ENCODE measurements at places on chromosomes 1 and 21.

GRCh38 chr1:209777587-209777986 is 6.8 kb downstream of the C1orf74 start:
- no peak for DNase-seq

GRCh38 chr21:25887166-25887565 is 152.4 kb downstream of the GABPA start:
- DNase-seq: no peak

GRCh38 chr1:33402206-33402605 is 28.7 kb downstream of the PHC2 start:
- no peak for DNase-seq

DNA sequence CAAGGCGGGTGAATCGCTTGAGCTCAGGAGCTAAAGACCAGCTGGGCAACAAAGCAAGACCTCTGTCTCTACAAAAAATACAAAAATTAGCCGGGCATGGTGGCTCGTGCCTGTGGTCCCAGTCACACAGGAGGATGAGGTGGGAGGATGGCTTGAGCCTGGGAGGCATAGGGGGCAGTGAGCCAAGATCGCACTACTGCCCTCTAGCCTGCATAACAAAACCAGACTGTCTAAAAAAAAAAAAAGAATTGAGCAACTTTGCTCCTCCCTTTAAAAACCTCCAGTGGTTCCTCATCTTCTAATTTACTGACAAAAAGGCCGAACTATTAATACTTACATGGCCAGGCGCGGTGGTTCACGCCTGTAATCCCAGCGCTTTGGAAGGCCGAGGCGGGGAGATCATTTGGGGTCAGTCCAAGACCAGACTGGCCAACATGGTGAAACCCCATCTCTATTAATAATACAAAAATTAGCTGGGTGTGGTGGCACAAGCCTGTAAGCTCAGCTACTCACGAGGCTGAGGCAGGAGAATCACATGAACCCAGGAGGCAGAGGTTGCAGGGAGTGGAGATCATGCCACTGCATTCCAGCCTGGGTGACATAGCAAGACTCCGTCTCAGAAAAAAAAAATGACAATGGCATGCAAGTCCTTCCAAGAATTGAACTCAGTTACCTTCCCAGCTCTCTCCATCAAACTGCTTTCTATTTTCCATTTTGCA is 4.4 kb downstream of the ACBD3 start:
- DNase-seq: no peak

DNA sequence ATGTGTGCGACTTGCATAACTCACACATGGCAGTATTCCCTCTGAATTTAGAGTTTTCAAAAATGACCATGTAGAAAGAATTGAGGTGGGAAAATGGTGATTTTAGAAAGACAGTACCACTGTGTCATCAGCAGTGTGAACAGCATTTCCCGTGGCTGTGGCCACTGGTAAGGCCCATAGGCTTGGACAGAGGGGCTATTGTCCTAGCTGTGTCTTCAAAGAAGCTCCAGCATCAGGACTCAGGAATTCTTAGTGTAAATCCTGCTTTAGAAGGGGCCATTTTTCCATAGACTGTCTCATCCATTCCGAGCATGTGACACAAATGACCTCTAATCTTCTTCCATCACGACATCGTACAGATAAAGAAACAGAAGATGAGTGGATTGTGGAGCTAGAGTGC is 119.3 kb upstream of the BACE2 start:
- DNase-seq: no peak

DNA sequence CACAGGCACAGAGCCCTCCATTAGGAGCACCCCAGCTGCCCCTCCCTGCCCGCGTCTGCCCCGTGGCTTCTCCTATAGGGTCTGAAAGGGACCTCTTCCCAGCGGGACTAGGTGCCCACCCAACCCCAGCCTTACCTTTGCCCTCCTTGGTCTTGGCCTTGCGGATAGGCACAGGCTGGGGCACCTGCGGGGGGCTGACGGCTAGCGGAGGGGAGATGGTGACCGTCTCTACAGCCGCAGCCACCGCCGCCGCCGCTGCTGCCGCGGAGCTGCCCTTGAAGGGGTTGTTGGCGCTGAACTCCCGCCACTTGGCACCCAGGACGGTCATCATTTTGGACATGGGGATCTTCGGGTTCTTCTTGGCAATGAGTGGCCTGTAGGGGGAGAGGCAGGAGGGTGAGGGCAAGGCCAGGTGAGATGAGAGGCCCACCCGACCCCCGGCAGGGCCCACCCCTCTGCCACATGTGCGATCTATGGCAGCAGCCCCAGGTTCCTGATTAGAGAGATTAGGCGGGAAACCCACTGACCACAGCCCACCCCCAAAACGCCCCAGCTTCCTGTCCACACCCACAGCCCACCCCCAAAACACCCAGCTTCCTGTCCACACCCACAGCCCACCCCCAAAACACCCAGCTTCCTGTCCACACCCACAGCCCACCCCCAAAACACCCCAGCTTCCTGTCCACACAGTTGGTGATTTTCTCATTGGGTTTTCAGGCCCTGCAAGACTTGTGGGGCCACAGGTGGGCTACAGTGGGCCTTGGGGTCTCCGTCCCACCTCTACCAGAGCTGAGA is 25.4 kb downstream of the CHD5 start:
- no peak for DNase-seq

GRCh38 chr21:14569026-14569621 is 23.0 kb upstream of the SAMSN1 start:
- no peak for DNase-seq

DNA sequence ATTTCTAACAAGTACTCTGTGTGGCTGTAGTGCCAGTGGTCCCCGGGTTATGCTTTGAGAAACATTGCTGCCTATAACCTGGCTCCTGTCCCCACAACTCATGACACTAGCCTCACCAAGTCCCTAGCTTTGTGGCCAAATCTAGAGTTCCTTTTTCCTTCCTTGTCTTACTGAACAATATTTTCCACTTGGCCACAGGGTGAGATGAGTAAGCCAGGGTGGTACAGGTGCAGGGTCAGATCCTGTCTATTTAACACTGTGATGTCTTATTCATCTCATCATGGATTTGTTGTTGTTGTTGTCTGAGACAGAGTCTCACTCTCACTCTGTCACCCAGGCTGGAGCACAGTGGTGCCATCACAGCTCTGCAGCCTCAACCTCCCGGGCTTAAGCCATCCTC is 18.6 kb downstream of the ARMH1 start:
- DNase-seq: no peak

DNA sequence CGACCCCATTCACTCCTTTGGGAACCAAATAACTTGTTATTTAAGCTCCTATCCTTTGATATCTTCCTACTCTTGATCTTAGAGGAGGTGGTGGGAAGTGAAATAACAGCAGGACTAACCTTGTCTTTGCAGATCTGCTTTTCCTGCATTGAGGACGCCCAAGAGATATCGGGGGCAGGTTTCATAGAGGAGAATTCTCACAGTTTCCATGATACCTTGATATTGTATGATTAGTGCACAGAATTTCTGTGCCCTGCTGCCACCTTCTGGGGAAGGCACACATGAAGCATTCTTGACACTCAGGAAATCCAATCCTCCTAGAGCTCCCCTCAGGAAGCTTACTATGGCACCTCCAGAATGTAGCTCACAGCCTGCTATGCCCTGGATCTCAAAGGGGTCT is 1.6 kb downstream of the CD1B start:
- DNase-seq: no peak

DNA sequence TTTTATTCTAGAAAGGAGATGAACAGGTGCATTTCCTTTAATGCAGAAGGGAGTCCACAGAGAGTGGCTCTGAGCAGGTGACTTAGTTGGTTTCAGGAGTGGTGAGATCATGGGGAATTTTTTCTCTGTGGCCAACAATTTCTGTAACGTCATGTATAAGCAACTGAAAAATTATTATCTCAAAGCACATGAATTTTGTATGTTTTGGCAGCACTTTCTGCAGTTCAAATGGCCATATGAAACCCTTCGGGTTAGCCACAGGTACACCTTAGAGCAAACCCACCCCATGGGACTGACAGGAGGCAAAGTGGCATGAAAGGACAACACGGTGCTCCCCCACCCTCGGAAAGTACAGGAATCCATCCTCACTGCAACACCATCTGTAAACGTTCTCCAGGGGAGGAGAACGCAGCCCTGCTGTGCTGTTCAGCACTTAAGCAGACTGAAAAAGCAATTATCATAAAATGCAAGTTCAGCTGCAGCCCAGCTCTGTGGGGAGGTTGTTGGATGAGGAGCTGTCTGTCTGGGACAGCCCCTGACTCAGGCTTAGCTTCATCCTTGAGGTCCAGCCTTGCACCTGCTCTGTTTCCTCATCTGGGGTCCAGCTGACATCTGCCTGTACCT is 55.8 kb upstream of the CLDN14 start:
- no peak for DNase-seq

GRCh38 chr1:235670157-235670776 is 20.7 kb upstream of the GNG4 start:
- DNase-seq: no peak

- DNase-seq: no peak
Observed at GRCh38 chr1:164726235-164726634, 167.3 kb downstream of the PBX1 start.

DNA sequence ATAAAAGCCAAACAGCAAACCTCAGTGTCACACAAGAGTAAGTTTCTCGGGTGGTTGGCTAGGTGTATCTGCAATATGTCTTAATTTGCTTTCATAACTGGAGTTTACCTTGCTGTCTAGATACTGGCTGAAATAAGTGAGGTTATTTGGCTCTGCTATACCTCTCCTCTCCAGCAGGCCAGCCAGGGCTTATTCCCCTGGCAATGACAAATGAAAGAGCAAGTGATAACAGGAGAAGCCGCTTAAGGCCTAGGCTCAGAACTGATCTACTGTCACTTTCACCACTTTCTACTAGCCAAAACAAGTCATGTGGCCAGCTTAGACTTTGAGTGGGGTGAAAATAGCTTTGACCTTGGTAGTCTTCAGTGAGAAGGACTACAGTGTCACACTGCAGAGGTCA is 4.8 kb upstream of the RPE65 start:
- no peak for DNase-seq

DNA sequence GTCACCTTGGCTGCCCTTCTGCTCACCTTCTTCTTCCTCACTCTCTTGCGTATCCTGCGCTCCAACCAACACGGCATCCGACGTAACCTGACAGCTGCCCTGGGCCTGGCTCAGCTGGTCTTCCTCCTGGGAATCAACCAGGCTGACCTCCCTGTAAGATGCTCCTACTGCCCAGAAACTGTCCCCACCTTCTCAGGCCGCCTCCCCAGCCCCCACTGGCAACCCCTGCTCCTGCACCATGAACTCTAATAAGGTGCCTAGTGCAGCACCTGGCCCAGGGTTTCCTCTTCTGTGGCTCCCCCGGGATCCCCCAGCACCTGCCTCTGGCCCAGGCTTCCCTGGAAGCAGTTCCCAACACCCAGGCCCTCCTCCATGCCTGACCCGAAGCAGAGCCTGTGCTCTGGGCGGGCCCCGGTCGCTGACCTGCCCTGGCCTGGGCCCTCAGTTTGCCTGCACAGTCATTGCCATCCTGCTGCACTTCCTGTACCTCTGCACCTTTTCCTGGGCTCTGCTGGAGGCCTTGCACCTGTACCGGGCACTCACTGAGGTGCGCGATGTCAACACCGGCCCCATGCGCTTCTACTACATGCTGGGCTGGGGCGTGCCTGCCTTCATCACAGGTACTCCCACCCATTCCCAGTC is 12.8 kb downstream of the PSRC1 start:
- DNase-seq: no peak

DNA sequence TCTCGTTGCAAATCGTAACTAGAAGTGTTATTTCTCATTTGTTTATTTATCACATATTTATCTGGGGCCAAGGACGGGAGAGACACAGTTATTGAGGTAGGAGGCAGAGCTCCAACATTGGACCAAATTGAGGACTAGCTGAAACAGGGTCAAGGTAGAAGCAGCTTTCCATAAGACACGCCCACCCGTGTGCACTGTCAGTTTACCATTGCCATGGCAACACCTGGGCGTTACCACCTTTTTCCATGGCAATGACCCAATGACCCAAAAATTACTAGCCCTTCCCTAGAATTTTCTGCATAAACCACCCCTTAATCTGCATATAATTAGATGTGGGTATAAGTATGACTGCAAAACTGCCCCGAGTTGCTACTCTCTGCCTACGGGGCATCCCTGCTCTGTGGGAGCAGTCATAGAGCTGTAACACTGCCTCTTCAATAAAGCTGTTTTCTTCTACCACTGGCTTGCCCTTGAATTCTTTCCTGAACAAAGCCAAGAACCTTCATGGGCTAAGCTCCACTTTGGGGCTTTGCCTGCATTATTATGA is 72.7 kb downstream of the FBXO2 start:
- DNase-seq: no peak

GRCh38 chr1:33360367-33360766 is 39.5 kb upstream of the A3GALT2 start:
- no peak for DNase-seq

DNA sequence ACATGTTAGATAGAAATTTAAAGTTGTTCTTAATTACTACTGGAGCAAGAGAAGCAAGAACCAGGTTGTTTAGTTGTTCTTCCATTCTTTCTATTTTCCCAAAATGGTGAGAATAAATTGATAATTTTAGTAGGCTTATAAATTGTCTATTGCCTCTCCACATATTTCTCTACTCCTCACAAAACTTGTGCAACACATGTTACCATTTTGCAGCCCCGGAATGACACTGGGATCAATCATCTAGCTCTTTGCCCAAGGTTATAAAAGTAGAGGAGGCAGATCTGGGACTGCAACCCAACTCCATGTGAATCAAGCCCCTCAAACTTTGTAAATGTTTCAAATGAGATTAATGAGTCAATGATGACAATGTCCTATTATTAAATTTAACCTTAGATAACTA is 34.9 kb downstream of the PRMT6 start:
- DNase-seq: no peak

GRCh38 chr1:32500387-32501209 is 35.7 kb downstream of the ZBTB8B start:
- no peak for DNase-seq

GRCh38 chr1:206904423-206905142 is 7.3 kb downstream of the IL24 start:
- no peak for DNase-seq

DNA sequence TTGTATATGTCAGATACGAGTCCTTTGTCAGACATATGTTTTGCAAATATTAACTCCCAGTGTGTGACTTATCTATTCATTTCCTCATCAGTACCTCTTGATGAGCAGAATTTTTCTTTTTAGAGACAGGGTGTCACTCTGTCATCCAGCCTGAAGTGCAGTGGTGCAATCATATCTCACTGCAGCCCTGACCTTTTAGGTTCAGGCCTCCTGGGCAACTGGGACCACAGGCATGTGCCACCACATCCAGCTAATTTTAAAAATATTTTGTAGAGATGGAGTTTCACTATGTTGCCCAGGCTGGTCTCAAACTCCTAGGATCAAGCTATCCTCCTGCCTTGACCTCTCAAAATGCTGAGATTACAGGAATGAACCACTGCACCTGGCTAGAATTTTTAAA is 93.0 kb downstream of the HLCS start:
- DNase-seq: no peak

- DNase-seq: no peak
Observed at GRCh38 chr1:90675161-90675847, 41.8 kb downstream of the BARHL2 start.

GRCh38 chr1:197336571-197336970 is 68.5 kb downstream of the CRB1 start:
- DNase-seq: no peak

- no peak for DNase-seq
Observed at GRCh38 chr1:227734546-227734855, 601 bp downstream of the JMJD4 start.
